ENCODE measurements at places on chromosomes 16 and 17. TPM values are rescaled to one million over a fixed set of nuclear protein-coding genes. Genes with fewer than 3 reads are reported as not detected.

Gene KRTAP2-1
- not detected for total RNA-seq

Gene PRR11
- 1.0 TPM for total RNA-seq

Gene FOXJ1
- 2.5 TPM for total RNA-seq

Gene BAHCC1
- 23.7 TPM for total RNA-seq

Gene NEUROD2
- total RNA-seq, result not detected

Gene FAM171A2
- total RNA-seq, result 0.78 TPM

Gene CPHXL2
- total RNA-seq, result not detected

GRCh38 chr16:18941471-18941870 lies 15.3 kb upstream of the SMG1 start:
- DNase-seq, result no peak

- no peak for DNase-seq
These were observed 3.3 kb downstream of the HASPIN start for GRCh38 chr17:3727041-3727440.

GRCh38 chr16:27025581-27025980 lies 41.1 kb upstream of the C16orf82 start:
- no peak for DNase-seq

- DNase-seq, result no peak
These were observed 15.0 kb upstream of the RAI1 start for GRCh38 chr17:17666111-17666714.

DNA sequence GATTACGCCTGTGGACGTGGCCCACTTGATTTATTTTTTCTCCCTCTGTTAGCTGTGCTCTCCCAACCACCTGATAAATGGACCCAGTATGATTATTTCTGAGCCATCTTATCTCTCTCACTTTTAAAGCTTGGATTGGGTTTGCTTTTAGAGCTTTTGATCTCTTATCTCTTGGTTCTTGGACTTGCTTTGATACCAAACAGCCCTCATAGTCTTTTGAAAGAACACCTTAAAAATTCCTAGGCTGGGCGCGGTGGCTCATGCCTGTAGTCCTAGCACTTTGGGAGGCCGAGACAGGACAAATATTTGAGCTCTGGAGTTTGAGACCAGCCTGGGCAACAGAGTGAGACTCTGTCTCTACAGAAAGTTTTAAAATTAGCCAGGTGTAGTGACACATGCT lies 25.8 kb downstream of the SMTNL2 start:
- DNase-seq, result no peak

GRCh38 chr17:37792787-37793186 lies 47.9 kb upstream of the HNF1B start:
- DNase-seq, result no peak

DNA sequence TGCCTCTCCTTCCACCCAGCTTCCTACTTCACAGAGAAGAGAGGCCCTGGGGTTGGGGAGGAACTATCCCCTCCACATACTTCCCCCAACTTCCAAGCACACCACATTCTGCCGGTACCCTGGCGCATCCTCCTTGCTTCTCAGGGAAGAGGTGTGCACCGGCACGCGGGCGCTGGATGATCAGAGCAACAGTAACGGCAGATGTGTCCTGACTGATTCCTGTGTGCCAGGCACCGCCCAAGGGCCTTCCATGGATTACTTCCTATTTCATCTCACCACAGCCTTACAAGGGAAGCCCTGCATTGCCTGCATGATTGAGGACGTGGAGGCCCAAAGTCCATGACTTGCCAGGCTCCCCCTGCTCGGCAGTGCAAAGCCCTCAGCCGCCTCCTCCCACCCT lies 21.1 kb upstream of the MLKL start:
- DNase-seq, result no peak

GRCh38 chr17:70780031-70780430 lies 610.7 kb downstream of the KCNJ2 start:
- DNase-seq, result no peak

DNA sequence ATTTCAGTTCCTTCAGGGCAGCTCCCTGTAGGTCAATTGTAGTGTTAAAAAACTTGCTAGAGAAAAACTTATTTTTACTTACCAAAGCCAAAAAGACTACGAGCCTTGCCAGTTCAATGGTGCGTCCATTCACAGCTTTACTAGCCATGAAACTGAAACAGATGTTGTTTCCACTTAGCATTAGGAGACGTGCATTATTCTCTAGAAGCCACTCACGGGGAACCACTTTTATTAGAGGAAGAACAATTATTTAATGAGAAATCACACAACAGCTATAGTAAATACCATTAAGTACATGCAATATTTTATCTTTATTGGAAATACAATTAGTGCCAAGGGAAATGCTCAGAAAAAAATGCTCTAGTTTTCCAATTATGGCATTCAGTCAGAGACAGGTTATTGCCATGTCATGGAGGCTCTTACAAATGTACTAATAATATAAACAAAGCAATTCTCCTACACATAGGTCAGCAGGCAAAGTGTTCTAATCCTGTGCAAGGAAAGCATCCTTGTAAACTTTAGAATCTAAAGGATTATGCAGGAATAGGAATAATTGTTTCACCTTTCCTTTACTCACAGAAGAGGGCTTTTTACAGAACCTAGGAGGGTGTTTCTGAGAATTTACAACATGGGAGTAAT lies 17.4 kb downstream of the LASP1NB start:
- no peak for DNase-seq

GRCh38 chr17:56319531-56319930 lies 166.3 kb downstream of the ANKFN1 start:
- DNase-seq, result no peak

- DNase-seq, result no peak
These were observed 669 bp upstream of the DCTPP1 start for GRCh38 chr16:30430428-30430970.

DNA sequence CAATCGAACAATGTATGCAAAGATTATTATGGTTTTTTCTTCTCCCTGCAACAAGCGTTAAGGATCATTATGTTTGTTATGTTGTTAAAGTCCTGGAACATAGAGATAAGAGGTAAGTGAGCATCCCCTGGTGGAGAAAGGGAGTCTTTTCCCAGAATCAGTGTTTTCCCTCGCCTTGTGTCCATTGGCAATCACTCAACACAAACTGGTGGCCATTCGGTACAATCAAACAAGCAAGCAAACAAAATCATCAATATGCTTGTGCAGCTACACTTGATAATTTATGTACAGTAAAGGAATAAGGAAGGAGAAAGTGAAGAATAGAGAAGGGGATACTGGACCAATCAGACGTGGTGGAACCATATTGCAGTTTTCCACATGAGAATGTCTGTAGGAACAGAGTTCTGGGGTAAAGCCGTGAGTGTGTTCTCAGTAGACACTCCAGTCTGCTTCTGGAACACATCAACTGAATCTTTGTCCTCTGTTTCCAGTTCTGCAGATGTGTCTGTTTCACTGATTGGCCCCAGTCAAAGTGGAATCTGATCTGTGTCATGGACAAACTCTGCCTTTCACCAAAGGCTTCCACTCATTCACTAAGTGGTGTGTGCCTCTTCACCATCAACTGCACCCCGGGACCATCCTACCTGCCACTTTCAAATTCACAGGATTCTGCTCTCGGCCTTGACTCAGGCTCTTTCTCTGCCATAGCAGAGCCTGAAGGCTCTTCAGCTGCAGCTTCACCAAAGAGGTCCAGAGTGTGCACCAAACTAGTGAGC lies 169.5 kb downstream of the AHSP start:
- DNase-seq, result no peak

GRCh38 chr16:74727903-74728302 lies 27.2 kb upstream of the MLKL start:
- no peak for DNase-seq

Measured in ureter (tissue), 1 donor.